ENCODE measurements at places on chromosomes 5 and 9.

DNA sequence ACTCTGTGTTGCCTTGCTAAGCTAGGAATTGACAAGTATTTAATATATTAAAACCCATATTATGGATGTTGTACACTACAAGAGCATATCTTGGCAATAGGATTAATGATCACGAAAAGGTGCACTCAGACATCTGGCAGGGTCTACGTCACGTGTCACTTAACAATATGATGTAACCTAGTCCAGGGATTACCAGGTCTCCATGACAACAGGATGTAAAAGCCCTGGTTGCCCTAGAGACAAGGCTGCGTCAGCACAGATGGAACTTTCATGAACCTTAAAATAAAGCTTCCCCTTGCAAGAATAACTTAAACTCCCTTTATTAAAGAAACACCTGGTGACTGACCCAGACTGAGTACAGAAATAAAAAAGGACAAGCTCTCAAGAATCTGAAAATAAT, 717.8 kb downstream of the CDH18 start:
- DNase-seq = no peak

- DNase-seq = no peak
Observed at GRCh38 chr5:33601881-33602280, 161.1 kb downstream of the TARS1 start.

DNA sequence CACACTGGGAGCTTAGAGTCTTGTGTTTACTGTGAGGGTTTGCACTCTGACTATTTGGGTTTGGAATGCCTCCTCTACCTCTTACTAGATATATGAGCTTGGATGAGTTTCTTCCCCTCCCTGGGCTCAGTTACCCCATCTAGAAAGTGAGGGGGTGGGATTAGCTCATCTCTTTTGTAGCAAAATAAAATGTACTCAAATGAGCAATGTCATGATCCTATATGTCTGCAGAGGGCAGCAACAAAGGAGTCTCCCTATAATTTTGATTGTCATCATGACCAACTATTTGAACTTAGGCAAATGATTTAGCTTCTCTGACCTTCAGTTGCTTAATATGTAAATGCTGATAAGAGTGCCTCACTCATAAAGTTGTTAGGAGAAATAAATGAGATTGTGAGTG, 109.0 kb downstream of the DPYSL3 start:
- no peak for DNase-seq

- DNase-seq = no peak
Observed at GRCh38 chr9:26172301-26172700, 494.1 kb upstream of the TUSC1 start.

DNA sequence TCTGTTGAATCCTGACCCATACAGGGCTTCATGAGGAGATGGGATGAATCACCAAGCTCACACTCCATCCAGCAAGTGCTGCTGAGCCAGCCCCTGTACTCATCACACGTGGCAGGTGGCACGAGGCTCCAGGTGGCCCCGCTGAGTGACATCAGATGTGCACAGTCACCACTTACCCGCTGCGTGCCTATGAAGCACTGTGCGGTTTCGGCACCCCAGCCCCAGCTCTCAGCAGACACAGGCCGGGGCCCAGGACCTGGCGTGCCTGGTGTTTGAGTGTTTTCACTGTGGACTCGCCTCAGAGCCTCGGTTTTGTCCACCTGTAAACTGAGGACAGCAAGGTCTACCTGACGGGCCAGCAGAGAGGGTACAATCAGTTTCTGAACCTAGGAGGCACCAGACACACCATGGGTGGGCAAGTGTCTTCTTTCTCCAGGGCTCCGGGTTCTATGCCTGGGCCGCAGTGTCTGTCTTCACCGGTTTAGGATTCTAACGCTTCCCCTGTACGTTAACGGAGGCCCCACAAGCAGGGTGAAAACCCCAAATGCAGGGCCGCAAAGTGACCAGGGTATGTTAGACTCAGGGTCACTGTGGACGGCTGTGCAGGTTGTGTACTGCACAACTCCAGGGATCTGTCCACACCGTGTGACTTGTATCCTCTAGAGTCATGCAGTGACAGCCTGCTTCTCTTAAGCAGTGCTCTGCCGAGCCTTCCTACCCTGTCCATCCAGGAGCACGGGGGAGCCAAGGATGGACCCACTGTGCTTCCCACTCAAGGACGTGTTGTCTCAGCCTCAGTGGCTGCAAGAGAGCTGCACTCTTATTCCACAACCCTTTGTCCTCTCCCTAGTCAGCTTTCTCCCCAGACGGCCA, 44.3 kb upstream of the COL5A1 start:
- DNase-seq = no peak

DNA sequence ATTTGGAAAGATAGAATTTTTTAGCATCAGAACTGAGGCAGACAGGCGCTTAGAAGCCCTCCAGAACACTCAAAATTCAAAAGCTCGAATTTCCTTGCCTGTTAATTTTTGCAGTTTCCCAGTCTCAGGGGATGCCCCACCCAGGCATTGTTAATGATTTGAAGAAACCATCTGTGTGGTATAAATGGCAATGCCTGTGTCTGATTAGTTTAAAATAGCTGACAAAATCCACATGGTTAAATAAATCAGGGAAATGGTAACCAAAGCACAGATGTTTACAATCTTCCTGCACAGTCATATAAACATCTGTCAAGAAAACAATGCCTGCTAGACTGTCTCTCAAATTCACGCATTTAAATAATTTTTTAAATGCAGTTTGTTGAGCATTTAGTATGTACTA, 185.2 kb upstream of the RGMB start:
- no peak for DNase-seq

DNA sequence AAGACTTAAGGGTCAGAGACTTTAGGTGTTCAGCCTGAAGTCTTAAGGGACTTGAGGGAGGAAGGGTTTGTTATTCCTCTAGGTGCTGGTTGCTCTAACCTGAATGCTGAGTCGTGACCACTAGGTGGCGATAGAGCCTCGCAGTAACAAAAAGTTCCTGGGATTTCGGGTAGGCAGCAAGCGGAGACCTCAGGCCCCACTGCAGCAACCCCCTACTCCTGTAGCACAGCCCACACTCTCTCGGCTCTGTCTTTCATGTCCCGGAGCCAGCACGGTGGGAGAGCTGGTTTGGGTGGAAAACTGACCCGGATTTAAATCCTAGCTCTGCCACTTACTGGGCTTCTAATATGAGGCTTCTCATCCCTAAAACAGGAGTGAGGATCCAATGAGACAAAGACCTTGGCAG, 100.3 kb upstream of the PANK3 start:
- DNase-seq = peak; percentile 79

- DNase-seq = no peak
Observed at GRCh38 chr5:38473008-38473407, 83.4 kb downstream of the LIFR start.

GRCh38 chr9:117951127-117951526, 246.9 kb downstream of the TLR4 start:
- no peak for DNase-seq

DNA sequence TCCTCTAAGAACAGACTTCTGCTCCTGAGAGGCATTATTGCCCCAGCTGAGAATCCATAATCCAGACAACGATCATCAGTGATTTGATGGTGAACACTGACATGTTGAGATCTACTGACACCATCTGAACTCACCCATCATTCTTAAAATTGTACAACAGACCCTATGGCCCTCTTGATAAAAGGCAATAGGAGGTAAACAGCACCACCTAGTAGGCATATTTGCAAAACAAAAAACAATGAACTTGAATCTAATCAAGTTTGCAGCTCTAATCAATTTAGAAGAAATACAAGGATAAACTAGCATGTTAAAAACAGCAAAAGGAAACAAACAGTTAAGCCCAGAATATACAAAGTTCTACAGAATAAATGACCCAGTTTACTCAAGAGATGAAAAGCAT, 89.6 kb downstream of the SFXN1 start:
- no peak for DNase-seq

- no peak for DNase-seq
Observed at GRCh38 chr9:93045521-93045920, 13.0 kb upstream of the SUSD3 start.

GRCh38 chr5:178121391-178122276, 8.3 kb downstream of the N4BP3 start:
- no peak for DNase-seq

DNA sequence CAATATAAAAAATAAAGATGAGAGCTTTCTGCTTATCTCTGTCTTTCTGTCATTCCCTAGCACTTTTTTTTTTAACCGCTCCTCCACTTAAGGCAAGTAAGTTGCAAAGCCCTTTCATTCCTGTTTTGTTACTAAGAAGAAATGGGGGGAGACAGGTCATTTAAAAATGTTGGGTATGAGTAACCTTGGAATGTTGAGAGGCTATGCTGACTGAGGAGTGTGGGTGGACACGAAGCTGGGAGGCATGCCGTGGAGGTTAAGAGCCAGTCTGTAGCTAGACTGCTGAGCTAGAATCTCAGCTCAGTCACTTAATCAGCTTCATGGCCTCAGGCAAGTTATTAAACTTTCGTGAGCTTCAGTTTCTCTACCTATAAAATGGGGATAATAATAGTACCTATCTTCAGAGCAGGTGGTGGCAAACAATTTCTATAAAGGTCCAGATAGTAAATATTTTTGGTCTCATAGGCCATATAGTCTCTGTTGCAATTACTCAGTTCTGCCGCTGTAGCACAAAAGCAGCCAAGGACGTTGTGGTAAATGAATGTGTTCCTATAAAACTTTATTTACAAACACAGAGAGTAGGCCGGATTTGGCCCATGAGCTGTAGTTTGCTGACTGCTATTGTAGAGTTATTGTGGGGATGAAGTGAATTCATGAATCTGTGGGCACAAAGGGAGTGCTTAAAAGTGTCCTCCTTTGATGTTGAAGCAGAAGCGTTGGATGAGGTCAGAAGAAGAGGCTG, 220.0 kb downstream of the GABBR2 start:
- no peak for DNase-seq

DNA sequence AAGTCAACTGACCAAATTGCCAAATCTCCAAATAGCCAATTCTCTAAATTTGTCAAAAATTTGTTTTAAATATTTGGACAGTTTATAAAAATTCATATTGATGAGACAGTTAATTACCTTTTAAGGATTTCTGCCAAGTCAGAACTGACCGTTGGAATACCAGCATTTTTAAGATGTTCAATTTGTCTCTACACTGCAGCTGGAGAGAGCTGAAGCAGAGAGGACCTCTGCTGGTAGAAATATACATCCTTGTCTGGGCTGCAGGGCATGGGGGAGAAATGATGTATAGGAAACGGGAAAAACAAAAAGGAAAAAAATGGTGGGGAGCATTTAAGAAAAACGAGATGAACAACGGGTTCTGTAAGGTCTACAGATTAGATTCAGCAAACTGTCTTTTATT, 16.8 kb downstream of the NR6A1 start:
- DNase-seq = no peak

GRCh38 chr5:136182618-136183017, 10.3 kb downstream of the SMIM32 start:
- DNase-seq = no peak

DNA sequence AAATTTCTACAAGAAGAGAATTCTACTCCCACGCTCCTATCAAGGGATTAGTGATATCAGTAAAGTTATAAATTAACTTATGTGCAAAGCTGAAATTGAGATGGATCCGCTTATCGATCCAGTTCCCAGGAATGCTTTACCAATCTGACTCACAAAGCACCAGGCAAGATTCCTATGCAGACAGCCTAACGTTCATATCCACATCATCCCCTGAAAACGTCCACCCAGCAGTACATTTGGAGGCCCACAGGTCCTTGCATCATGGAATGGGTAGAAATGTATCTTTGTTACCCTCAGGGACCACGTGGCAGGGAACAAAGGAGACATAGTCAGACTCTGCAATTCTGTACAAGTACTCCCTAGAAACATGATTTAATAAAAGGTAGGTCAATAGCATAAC, 147.4 kb downstream of the ESM1 start:
- no peak for DNase-seq

DNA sequence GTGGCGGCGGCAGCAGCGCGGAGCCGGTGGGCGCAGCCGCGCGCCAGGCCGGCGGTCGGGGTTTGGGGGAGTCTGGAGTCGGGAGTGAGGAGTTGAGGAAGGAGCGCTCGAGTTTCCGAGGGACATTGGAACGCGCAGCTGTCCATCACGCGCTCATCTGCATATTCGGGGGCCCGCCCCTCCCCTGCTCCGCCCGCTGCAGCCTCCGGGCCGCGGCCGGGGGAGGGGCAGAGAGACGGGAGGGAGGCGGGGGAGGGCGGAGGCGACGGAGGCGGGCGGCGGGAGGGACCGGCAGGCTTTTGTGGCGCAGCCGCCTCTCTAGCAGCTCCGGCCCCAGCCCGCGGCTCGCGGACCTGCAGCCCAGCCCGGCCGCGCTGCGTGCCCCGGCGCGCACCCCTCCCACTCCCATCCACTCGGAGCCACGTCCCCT, at the start of gene IRX2:
Gene IRX2, minus strand, starts transcription at position 86 of the 430 bp plus-strand sequence. CDS start 264 bp downstream, outside the sequence.
- no peak for DNase-seq

DNA sequence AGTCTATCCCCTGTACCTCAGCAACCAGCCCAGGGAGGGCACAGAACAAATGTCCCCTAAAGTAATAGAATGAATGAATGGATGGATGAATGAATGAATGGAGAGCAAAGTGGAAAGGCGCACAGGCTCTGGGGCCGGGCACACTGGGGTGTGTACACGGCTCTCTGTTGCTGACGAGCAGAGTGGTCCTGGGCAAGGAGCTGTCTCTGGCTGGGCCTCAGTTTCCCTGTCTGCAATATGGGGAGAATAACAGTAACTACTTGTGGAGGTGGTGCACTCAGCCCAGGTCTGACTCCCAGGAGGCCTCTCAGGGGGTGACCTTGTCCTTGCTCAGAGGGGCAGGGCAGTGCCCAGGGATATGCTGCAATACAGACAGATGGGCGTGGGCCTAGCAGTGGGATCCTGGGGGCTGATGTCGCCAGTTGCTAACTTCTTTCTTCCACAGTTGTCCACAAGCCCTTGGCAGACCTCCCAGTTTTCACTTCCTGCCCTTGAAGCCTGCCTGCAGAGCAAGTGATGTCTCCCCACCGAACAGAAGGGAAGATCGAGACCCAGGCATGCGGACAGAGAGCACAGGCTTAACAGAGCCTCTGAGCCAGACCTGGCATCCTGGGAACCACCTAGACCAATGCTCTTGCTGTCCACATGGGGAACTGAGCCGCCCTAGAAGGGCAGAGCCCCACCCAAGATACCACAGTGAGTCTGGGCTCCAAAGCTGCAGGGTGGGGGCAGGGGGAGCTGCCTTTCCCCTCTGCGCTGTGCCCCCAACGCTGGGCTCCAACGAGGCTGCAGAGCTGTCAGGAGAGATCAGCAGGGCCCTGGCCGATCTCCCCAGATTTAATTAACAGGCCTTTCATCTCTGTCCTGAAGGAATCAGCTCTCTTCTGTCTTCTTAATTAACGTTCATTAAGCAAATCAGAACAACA, 13.6 kb upstream of the LAMC3 start:
- DNase-seq = peak; percentile 86

GRCh38 chr5:126872561-126873354, 95.8 kb downstream of the LMNB1 start:
- DNase-seq = no peak

All from K562 (cell line).